Bronchus fibroblast of lung (primary cell): ENCODE measurements at places on chromosomes 2 and 18. TPM values are rescaled to one million over a fixed set of nuclear protein-coding genes. Genes with fewer than 3 reads are reported as not detected.

Gene FSIP2
- total RNA-seq: under 0.01 and 0.15 TPM in 2 replicates

Gene RAB17
- total RNA-seq: under 0.01 and 0.67 TPM in 2 replicates

Gene MRO
- total RNA-seq: 0.30 TPM in 1 of 2 replicates, not detected in the other

Gene INHBB
- not detected in 2 replicates for total RNA-seq

Gene HOXD8
- total RNA-seq: not detected in 2 replicates

Gene CUL3
- 31.2 and 41.0 TPM in 2 replicates for total RNA-seq

Gene NCKAP5
- total RNA-seq: under 0.01 and 0.15 TPM in 2 replicates

Gene KCNIP3
- 2.0 and 2.5 TPM in 2 replicates for total RNA-seq

Gene ATP6V1C2
- not detected in 2 replicates for total RNA-seq

Gene ITM2C
- total RNA-seq: 65.1 and 72.7 TPM in 2 replicates

Gene CFC1
- not detected in 2 replicates for total RNA-seq

Gene MROH2A
- not detected in 2 replicates for total RNA-seq

Gene IL36A
- not detected in 2 replicates for total RNA-seq

Gene LINC00305
- total RNA-seq: not detected in 2 replicates

Gene IL1F10
- total RNA-seq: not detected in 2 replicates

Gene STARD6
- 0.15 and 0.34 TPM in 2 replicates for total RNA-seq

Gene CTAGE1
- not detected in 2 replicates for total RNA-seq

Gene FNDC4
- 9.8 and 15.1 TPM in 2 replicates for total RNA-seq

Gene CD302
- total RNA-seq: 5.0 and 5.2 TPM in 2 replicates

Gene CCDC85A
- 0.15 and 0.34 TPM in 2 replicates for total RNA-seq
